ENCODE measurements at places on chromosomes 11 and 22. TPM values are rescaled to one million over a fixed set of nuclear protein-coding genes. Genes with fewer than 3 reads are reported as not detected.

- no peaks in the 10 kb centered on the region for H3K36me3 ChIP-seq
- no peaks in the 10 kb centered on the region for H3K4me1 ChIP-seq
- H3K27ac ChIP-seq = no peak overlapping the region
- no peak overlapping the region for H3K4me3 ChIP-seq
These were observed 2.8 kb downstream of the HPX start for GRCh38 chr11:6437993-6438392.

GRCh38 chr11:48182860-48183526, 33.6 kb upstream of the OR4B1 start:
- no peaks in the 10 kb centered on the region for H3K36me3 ChIP-seq
- peak; percentile 30 for DNase-seq
- H3K27ac ChIP-seq = peak overlapping the region; percentile 84
- no peaks in the 10 kb centered on the region for H3K27me3 ChIP-seq
- no peak overlapping the region for H3K4me3 ChIP-seq
- peaks cover 22% of the 10 kb centered on the region for H3K4me1 ChIP-seq

DNA sequence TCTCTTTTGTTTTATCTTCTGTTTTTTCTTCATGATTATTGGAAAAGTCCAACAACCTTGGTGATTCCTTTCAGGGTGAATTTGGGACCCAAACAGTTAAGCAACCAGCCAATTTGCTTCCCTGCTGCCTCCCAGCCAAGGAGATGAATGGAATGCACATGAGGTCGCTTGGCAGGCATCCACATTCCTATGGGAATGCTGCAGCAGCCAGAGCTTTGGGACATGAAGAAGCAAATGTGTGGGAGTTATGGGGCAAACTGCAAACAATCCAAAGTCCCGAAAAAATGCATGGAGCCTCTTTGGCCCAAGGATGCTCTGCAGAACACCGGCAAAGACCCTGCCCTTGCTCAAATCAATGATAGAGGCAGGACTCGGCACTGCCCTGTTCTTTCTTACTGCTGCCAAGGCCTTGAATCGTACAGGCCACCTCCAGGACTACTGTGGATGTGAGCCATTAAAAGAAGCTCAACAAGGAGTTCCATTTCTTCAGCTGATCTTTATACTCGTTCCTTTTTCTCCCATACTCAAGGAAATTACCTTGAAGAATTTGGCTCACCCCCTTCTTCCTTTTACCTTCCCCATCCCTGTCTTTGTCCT, 117.3 kb upstream of the TEAD1 start:
- no peaks in the 10 kb centered on the region for H3K27me3 ChIP-seq
- H3K4me1 ChIP-seq = peaks cover 28% of the 10 kb centered on the region
- H3K4me3 ChIP-seq = peak overlapping the region; percentile 27
- H3K27ac ChIP-seq = peak overlapping the region; percentile 77

Gene OR8G1
- total RNA-seq = not detected
